ENCODE measurements at places on chromosomes 5 and 9.

- no peak for DNase-seq
Observed at GRCh38 chr5:161847941-161848391, at the start of gene GABRA1. GABRA1 (plus strand) TSS chr5:161848120; CDS start chr5:161850811, 2,691 bp downstream.

GRCh38 chr5:142306077-142306502 lies 18.7 kb downstream of the SPRY4 start:
- no peak for DNase-seq

DNA sequence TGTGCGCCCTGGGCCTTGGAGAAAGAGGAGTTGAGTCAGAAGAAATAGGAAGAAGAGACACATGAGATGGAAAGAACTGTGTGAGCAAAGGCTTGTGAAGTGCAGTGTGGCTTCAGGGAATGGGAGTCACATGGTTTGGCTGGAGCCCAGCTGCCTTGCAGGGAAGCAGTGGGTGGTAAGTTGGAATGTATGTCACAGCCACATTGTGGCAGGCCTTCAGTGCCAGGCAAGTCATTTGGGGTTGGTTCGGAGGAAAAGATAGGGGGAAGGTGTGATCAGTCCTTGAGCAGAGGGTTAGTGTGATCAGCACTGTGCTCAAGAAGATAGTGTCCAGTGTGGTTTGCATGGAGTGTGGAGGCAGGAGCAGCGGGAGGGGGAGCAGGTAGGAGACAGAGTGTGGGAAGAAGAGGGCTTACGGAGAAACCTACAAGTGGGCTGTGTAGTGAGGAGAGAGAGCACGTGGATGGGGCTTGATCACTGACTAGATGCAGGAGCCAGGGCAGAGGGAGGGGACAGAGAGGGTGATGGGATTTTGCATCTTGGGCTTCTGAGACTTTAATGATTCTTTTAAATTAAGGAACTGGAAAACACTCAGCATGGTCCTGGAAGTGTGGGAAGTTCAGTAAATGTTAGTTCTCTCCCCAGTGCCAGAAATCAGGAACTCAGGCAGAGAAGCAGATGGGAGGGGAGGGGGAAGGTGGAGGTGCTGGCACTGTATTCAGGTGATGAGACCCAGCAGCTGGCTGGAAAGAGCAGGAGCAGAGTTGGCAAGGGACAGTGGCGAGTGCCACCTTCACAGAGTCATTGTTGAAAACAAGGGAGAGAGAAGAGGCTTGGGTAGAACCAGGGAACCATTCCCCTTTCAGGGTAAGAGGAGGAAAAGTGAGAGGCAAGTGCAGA lies 46.6 kb downstream of the ARHGAP26 start:
- peak; percentile 75 for DNase-seq

DNA sequence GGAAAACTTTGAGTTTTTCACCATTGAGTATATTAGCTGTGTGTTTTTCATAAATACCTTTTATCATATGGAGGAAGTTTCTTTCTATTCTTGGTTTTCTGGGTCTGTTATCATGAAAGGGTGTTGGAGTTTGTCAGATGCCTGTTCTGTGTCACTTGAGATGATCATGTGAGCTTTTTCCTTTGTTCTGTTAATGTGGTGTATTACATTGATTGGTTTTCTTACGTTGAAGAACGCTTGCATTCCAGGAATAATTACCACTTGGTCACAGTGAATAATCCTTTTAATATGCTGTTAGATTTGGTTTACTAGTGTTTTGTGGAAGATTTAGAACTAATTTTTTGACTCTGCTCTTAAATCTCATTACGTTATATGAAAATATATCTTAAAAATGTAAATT lies 7.8 kb downstream of the PLEKHG4B start:
- no peak for DNase-seq

DNA sequence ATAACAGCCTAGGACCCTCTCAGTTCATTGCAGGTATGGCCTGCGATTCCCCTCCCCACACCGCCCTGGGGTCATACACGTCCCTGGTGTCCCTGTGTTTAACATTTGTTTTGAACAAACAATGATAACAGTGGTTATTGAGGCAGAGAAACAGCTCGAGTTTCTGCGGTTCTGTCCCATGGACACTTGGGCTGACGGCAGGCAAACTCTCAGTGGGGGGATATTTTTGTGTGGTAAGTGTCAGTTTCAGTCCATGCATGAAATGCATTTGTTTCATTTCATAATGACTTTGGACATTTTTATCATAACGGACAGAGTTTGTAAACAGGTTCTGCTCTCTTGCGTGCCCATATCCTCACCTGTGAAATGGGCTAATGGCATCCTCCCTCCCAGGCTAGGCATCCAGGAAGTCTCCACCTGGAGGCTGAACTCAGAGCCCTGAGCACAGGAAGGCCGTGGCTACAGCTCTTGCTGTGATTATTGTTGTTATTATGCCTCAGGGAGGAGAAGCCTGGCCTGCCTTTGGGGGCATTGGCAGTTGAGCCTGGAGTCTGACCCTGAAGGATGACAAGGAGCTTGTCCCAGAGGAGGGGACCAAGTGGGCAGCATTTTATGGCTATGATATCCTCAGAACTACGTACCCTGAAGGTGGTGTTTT lies 190.9 kb downstream of the GADD45G start:
- DNase-seq = no peak

GRCh38 chr9:22401671-22402070 lies 45.0 kb upstream of the DMRTA1 start:
- DNase-seq = no peak

GRCh38 chr9:99221621-99222415 lies at the start of the genes ALG2 and SEC61B:
ALG2 (minus strand) TSS chr9:99221942; CDS start chr9:99221894, 48 bp downstream.
SEC61B (plus strand) TSS chr9:99222282; CDS start chr9:99222364, 82 bp downstream.
- peak; percentile 93 for DNase-seq

DNA sequence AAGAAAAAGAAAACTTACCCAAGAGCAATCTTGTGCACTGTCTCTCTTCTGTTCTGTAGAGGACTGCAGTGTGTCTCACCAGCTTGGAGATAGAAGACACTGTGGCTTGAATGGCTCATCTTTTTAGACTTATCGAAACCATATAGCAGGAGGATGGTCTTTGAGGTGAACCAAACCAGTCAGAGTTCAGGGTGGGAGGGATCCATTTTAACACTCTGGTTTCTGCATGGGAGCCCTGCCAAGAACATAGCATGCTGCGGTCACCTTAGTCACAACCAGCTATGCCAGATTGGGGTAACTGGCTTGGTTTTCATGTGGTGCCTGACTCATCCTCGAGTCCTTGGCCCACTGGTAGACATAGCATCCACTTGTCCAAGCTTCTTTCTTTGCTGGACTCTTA lies 135.1 kb downstream of the PAPPA start:
- peak; percentile 13 for DNase-seq

DNA sequence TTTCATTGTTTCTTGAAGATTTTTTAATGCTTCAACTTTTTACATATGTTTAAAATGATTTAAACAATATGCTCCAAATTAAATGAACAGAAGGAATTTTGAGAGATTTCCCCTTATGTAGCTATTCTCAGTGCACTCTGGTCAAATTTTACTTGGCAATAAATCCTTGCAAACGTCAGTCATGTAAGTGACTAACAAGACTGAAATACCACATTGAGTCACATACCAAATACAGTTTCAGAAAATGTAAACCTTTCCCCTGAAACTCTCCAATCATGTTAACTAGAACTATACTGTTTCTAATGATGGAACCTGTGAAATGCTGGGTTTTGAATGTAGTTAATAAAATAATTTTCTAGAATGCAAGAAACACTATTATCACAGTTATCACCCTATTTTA lies 29.6 kb downstream of the SAR1B start:
- no peak for DNase-seq

DNA sequence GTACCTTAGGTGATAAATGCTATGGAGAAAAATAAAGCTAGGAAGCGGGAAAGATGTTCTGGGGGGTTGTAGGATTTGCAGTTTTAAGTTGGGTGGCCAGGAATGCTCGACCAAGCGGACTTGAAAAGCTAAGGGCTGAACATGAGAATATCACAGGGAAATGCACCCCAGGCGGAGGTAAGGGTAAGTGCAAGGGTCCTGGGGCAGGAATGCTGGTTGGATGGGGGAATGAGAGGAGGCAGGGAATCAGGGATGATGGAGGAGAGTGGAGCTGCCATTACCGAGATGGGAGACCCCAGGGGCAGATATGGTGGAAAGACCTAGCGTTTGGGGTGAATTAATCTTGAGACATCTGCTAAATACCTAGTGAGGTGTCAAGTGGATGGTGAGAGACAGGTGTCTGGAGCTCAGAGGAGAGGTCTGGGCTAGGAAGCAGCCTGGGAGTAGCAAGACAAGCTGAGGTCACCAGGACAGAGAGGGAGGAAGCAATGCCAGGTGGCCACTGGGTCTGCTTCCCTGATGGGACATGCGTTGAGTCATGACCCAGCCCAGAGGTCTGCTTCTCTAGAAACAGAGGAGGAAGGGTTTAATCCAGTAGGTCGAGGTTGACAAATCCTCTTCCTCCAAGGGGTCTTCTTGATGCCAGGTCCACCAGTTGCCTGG lies 77.7 kb upstream of the ASS1 start:
- no peak for DNase-seq

DNA sequence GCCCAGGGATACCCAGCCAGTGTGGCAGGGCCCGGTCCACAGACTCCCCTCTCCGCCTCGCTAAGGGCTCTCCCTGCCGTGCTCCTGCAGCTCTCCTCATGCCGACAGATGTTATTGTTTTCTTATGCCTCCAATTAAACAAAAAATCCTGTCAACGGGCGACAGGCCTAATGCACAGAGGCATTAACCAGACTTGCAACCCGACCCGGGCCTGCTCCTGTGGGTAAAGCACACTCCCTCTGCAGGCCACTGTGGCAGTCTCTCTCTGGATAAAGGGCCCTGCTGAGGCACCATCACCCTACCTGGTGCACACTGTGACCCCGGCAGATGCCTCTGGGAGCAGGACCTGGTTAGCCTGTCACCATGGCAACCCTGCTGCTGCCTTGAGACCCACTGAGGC lies 27.5 kb upstream of the HAND1 start:
- DNase-seq = no peak

DNA sequence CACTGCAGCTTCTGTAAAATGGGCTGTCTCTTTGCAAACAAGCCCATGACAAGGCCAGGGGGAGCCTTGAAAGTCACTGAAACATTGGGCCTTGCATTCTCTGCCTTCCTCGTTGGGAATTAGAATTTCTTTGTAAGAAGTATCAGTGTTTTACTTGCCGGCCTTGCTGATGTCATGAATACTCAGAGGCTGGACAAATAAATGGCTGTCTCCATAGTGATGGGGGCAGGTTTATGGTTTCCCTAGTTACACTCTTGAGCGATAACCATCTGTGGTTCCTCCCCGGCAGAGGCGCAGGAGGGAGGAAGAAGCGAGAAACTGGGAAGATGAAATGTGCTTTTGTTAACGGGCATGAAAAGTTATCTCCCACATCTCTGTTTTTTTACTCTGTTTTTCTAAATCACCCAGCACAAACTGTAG lies 272.7 kb upstream of the PANK3 start:
- peak; percentile 89 for DNase-seq

- peak; percentile 46 for DNase-seq
Observed at GRCh38 chr5:65482296-65482735, 596 bp upstream of the ADAMTS6 start.

DNA sequence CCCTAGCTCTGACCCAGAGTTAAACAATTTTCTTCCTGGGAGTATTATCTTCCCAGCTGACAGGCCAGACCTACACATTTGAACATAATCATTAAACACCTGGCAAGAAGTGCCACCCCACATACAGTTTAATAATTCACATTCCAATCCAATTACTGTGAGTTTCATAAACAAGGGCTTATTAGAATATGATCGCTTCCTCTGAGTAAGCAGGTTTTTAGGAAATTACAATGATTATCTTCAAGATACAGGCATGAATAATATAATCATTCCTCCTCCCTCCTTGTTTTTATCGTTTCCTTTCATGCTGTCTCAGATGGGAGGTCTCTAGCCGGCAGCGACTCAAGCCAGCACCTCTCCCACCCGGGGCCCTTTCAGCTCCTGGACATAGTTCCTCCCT lies 15.8 kb upstream of the KIF4B start:
- peak; percentile 41 for DNase-seq

GRCh38 chr9:80516679-80517078 lies 944.9 kb downstream of the TLE4 start:
- no peak for DNase-seq

- DNase-seq = no peak
Observed at GRCh38 chr5:34717426-34718327, 61.5 kb downstream of the RAI14 start.

DNA sequence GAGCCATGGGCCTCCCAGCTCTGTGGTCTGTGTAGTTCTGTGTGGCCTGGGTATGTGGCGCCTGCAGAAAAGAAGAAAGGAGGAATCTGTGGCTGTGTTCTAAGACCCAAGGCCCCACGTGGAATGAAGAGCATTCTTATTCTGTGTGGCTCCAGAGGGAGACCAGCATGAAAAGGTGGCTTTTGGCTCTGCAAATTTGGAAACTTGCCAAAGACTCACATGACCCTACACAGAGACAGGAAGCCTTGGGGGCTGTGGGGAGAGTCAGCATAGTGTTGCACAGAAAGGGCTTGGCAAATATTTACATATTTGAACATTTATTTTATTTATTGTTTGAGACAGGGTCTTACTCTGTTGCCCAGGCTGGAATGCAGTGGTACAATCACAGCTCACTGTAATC lies 193.3 kb downstream of the TMEM38B start:
- peak; percentile 20 for DNase-seq

GRCh38 chr5:9765419-9766140 lies 135.4 kb upstream of the TAS2R1 start:
- DNase-seq = no peak

- DNase-seq = no peak
Observed at GRCh38 chr9:71271602-71272001, 150.2 kb upstream of the TRPM3 start.

- DNase-seq = no peak
Observed at GRCh38 chr5:123756318-123756665, 244.3 kb downstream of the CSNK1G3 start.

- DNase-seq = no peak
Observed at GRCh38 chr9:77161966-77162365, 15.4 kb upstream of the VPS13A start.

- DNase-seq = no peak
Observed at GRCh38 chr5:175443514-175444059, 395 bp downstream of the DRD1 start.

DNA sequence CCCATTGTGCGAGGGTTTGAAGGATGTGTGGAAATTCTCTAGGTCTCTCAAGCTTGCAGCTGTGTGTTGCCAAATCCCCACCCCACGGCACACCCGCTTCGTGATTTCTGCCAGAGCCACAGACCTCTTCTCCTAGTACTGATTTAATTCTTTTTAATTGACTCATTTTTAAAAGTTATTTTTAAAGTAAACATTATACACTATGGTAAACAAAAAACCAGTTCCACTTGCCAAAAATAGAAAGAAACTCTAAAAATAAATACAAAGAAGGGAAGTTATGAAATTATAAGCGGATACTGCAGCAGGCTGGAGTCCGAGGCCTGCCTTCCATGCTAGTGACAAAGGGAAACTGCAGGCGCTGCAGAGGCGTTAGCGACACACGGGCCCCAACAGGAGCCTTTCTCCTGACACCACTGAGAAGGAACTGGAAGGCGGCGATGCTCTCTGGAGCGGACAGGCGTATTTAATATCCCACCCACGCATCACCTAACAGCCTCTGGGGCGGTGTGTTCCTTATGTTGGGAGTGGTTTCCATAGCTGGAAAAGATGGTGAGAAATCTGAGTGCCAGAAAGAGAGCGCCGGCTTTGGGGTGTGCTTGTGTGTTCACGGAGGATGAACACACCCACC lies 122.5 kb downstream of the COL23A1 start:
- DNase-seq = no peak

- DNase-seq = peak; percentile 34
Observed at GRCh38 chr5:134175921-134176510, 734 bp downstream of the SKP1 start.

- DNase-seq = no peak
Observed at GRCh38 chr5:86175224-86175623, 442.5 kb upstream of the COX7C start.

GRCh38 chr5:175582697-175583096 lies 75.2 kb upstream of the HRH2 start:
- no peak for DNase-seq

All from hematopoietic multipotent progenitor cell treated with erythropoietin and hydrocortisone succinate and interleukin-3 and kit ligand, for 8 days (in vitro differentiated cells).